ENCODE measurements at places on chromosomes 2 and 18. TPM values are rescaled to one million over a fixed set of nuclear protein-coding genes. Genes with fewer than 3 reads are reported as not detected.

DNAJC5G gene
- not detected for total RNA-seq

OR6B2 gene
- total RNA-seq = 1.7 TPM

GPR39 gene
- 7.7 TPM for total RNA-seq

CWC22 gene
- 12.0 TPM for total RNA-seq

CTDSP1 gene
- 74.2 TPM for total RNA-seq

APOB gene
- total RNA-seq = 1.7 TPM

SERPINB13 gene
- 8.7 TPM for total RNA-seq

PLEKHB2 gene
- 54.7 TPM for total RNA-seq

RTP5 gene
- total RNA-seq = 0.24 TPM

DYNAP gene
- total RNA-seq = 7.0 TPM

GCG gene
- total RNA-seq = 2.4 TPM

SERPINB7 gene
- 31.1 TPM for total RNA-seq

CYBRD1 gene
- total RNA-seq = 289 TPM

EGR4 gene
- total RNA-seq = 1.4 TPM

AMER3 gene
- 1.2 TPM for total RNA-seq

SF3B1 gene
- 306 TPM for total RNA-seq

PPP4R3B gene
- total RNA-seq = 75.4 TPM

NEB gene
- 9.6 TPM for total RNA-seq

COL4A4 gene
- 0.72 TPM for total RNA-seq

NT5C1B gene
- 4.3 TPM for total RNA-seq

FSIP2 gene
- total RNA-seq = 46.2 TPM

TFCP2L1 gene
- 1.2 TPM for total RNA-seq

RAPGEF4 gene
- total RNA-seq = 19.0 TPM

VPS4B gene
- total RNA-seq = 51.3 TPM

ARHGAP15 gene
- total RNA-seq = 54.2 TPM

CTAGE1 gene
- 8.9 TPM for total RNA-seq

GCA gene
- total RNA-seq = 11.8 TPM

SLC30A3 gene
- total RNA-seq = 5.5 TPM

TMEM182 gene
- 20.2 TPM for total RNA-seq

PLA2R1 gene
- 18.3 TPM for total RNA-seq

PROC gene
- total RNA-seq = 3.6 TPM

LHCGR gene
- total RNA-seq = 2.6 TPM

CENPA gene
- total RNA-seq = 4.1 TPM

CXCR1 gene
- 2.9 TPM for total RNA-seq

NEU2 gene
- not detected for total RNA-seq
